ENCODE measurements at places on chromosomes 7 and 10.

GRCh38 chr10:51318399-51319172 lies 244.3 kb downstream of the PRKG1 start:
- DNase-seq, result no peak

DNA sequence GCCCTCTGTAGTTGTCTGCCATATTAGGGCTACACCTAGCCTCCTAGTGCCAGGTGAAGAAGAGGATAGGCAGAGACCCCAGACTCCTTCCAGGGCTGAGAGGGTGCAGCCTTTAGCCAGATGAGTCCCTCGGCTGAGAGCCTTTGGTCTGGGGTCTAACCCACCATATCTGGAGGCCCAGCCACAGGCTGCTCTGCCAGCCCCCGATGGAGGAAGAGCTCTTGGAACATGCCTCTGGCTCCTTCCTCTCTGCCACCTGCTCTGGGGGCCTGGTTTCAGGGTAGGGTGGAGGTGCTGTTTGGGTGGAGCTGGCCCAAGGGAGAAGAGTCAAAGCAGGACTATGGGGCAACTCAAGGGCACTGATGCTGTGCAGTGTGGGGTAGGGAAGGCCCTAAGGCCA lies 1.4 kb downstream of the LRRC18 start:
- no peak for DNase-seq

DNA sequence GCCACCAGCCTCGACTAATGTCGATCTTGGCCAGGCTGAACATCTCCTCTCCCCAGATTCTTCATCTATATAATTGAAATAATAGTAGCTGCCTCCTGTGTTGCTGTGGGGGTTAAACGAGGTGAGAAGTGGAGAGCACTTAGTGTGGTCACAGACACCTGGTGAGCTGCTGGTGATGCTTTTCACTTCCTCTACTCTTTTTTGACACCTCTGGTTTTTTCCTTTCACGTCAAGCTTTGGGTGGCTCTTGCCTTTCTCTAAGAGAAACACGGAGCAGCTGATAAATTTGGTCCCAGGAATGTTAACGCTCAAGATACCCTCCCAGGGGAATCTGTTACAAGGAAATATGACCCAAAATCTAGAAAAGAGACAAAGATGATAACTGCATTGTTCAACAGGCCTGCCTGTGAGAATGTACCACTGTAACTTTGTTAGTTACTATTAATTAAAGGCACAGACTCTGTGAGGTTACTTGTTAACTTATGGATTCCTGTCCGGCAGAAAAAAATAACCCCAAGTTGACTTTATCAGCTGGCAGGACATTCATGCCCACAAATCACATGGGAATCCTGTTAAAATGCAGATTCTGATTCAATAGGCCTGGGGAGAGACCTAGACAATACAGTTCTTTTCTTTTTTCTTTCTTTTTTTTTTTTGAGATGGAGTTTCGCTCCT lies 9.5 kb upstream of the NPFFR1 start:
- no peak for DNase-seq

DNA sequence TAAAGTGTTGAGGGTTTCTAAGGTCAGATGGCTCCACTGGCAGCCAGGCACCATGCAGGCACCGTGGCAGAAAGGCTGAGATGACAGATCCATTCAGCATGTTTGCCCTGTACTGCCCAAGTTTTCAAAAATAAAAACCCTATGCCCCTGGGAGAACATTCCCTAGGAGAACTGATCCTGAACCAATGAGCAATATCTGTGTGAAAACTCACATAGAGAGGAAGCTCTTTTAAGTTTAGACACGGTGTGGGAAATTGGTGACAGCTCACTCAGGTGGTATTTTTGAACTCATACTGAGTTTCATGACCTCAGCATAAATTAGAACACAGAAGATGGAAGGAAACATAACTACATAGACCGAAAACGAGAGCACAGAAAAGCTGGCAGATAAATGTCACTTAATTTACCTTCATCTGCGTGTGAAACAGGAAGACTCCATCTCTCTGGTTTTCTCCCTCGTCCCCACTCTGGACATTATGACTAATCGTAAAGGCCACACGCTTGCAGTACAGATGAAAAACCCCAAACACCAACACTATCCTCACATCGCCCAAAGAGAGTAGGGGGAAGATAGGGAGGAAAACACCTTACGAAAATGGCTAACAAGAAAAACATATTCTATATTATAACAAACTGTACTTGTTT lies 127.8 kb downstream of the ICA1 start:
- DNase-seq, result no peak

DNA sequence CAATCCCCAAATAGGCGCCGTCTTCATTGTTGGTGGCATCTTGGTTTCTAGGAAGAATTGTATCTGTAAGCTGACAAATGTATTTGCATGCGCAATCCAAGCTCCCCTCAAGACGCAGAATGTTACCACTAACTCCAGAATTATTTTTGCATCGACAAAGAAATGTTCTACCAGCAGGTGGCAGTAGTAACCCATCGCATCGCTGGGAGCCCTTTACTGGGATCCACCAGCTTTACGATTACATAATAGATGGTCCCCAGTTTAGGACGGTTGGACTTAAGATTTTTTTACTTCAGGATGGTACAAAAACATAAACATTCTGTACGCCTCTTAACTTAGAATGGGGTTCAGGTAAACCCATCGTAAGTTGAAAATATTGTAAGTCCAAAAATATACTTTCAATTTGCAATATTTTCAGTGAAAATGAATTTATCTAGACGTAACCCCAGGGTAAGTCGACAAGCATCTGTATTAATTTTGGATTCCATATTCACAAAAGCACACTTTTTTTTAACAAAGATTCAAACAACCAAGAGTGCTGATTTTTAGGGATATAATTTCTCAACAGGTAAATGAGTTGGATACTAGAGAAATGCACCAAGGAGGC lies 114.0 kb upstream of the COBL start:
- DNase-seq, result no peak

DNA sequence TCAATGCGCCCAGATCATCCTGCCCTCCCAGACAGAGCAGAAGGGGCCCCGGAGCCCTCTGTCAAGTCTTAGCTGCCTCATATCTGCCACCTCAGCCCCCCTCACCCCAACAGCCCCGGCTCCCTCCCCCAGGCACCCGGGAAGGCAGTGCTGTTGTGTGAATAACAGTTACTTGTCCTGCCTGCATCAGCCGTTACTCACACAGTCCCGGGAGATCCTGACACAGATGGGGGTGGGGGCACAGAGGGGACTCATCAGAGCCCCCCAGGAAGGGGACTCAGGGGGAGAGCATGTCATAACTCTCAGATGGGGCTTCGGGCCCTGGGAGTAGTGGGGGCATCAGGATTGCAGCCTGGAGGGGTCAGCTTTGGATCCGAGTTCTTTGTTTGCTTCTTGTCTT lies 12.4 kb upstream of the SERPINE1 start:
- no peak for DNase-seq
